ENCODE measurements at places on chromosomes 3 and 15.

GRCh38 chr3:154758109-154758868 lies 321.8 kb upstream of the MME start:
- no peak for DNase-seq

- DNase-seq = no peak
Measured at GRCh38 chr15:34223904-34224596, 766 bp upstream of the EMC4 start.

DNA sequence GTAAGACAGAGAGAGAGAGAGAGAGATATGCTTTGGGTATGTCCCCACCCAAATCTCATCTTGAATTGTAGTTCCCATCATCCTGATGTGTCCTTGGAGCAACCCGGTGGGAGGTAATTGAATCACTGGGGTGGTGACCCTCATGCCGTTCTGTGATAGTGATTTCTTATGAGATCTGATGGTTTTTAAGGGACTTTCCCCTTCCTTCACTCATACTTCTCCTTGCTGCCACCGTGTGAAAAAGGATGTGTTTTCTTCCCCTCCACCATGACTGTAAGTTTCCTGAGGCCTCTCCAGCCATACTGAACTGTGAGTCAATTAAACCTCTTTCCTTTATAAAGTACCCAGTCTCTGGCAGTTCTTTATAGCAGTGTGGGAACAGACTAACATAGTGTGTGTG lies 60.3 kb downstream of the EOMES start:
- DNase-seq = no peak

DNA sequence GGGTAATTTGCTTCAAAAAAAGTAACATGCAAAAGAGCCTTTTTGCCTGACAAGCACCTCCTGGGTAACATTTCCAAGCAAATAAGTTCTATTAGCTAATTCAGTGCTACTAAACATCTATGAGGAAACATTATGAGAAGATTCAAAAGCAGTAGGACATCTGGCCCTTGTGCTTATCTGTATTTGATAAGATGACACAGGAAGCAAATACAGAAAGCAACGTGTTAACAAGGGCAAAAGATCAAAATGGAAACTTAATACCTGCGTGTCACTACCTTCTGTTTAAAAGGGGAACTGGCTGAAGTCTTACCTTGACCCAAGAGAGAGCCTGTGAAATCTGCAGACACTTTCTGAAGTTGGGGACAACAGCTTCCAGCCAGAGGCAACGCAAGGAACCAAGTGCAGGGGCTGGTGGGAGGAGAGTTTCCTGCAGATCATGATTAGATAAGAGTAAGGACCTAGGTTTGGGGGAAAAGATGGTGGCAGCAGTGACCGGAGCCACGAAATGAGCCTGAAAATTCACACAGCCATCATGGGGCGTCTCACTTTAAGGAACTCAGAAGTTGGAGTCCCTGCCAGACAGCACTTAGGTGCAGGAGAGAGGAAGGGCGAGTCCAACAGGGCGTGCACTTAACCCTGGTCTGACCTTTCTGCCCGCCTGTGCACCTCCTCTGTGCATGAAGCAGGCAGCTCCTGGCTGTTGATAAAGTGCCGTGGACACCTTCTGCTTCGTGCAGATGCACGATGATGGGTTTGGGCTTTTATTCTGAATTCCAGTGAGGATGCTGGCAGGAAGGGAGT lies 153.6 kb upstream of the BHLHE40 start:
- no peak for DNase-seq

DNA sequence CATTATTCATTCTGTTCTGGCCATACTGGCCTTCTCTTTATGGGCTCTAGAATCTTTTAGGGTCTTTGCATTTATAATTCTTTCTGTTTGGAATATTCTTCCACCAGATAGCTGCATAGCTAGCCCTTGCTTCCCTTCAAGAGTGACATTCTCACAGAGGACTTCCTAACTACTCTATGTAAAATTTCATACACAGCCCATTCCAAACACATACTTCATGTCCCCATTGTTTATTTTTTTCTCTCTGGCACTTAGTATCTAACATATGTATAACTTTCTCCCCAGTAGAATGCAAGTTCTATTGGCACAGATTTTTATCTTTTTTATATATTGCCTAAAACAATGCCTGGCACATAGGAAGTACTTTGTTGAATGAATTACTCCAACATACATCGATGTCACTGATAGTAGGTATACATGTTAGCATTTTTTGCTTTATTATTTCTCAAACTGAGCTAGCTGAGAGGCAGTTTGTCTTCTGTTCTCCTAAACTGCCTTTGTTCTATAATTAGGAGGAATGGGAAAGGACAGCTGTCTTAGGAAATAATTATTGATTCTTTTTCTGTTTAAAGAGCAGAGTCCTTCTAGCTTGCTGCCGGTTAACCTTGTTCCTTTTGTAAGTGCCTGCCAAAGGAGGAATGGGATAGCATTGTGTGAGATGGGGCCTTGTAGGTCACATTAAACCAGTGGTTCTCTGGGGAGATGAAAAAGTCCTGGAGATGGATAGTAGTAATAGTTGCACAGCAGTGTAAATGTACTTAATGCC lies 7.9 kb downstream of the FAM162A start:
- DNase-seq = no peak

DNA sequence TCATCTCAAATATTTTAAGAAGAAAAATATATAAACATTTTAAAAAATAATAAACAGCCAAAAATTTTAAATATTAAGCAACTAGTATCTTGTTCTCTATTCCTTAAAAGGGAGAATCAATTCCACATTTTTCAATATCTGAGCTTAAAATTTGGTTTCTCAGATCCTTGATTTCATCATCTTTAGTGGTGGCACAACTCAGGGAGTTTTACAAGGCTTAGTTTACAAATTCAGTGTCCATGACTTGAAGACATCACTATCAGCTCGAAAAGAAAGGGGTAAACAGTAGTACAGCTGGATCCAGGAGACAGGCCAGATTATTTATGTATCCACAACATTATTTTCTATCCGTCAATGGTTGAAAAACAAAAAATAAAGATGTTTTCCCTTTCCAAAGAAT lies 11.6 kb downstream of the IGF2BP2 start:
- no peak for DNase-seq

DNA sequence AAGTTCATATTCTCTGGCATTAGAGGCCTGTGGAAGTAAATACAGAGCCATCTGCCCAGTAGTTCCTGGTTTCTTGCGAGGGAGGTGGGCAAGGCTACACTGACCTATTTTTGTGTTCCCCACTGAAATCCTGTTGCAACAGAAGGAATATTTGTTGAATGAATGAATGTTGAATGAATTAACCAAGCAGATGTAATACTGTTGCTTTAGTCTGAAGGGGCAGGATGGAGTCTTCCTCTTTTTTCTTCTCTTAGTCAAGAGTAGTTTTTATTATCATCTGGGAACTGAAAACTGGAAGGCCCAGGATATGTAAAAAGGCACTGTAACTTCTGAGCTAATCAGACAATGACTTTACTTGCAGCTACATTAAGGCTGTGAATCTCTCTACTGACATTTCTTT lies 17.1 kb downstream of the BLOC1S6 start:
- DNase-seq = no peak

GRCh38 chr15:38195191-38195901 lies 57.3 kb upstream of the SPRED1 start:
- no peak for DNase-seq

DNA sequence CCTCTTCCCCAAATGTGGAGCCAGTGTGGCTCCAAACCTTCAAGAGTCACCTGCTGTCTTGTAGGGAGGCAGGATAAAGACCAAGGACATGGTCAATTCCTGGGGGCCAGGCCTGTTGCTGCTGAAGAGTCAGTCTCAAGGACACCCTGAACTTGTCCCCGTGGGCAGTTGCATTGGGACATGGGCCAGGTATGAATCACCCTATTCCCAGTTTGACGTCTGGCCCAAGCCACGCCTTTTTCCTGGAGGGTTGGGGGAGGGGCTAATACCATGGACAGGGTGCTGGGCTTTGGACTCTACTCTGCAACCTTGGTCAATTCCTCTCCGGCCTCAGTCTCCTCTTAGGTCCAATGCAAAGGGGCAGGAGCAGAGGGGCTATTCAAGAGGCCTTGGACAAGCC lies 10.4 kb downstream of the ATP2B2 start:
- no peak for DNase-seq

- DNase-seq = no peak
Measured at GRCh38 chr3:158233791-158234190, 123.9 kb downstream of the RSRC1 start.

DNA sequence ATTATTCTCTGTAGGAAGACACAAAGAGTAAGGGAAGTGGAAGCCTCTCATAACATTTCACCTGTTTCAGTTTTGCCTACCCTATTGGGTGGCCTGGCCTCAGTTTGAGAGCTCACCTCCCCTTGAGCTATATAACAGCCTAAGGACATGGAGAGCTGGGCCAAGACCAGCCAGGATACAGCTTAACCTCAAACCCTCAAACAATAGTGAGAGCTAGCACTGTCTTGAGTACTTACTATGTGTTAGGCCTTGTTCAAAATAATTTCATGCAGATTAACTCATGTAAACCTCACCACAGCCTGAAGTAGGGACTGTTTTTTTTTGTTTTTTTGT lies 15.0 kb upstream of the TBL1XR1 start:
- no peak for DNase-seq

DNA sequence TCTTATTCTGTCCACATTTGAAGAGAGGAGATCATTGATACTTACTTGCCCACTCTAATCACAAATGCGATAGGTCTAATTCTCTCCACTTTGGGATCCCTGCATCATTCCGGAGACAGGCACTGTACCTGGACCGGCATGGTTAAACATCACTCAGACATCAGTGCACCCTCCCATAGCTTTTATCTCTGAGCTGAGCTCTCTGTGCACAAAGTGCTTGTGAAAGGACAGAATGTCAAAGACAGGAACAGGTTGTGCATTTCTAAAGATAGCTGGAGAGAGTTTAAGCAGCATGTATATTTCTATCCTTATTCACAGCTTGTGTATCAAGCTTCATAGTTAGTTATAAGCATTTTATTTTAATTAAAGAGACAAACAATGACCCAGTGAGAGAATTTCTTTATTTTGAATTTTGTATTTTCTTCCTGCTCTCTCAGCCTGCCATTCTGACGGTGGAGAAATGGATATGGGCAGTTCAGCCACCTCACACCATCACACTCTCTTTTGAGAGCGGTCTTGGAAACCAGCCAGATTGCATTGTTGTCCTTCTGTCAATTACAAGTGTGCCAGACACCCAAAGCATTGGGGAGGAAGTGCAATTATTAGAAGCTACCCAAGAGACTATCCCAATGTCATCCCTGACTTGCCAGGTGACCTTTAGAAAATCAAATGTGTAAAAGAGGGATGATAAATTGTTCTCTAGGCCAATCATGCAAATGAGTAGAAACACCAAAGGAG lies 65.2 kb upstream of the CHL1 start:
- DNase-seq = no peak

DNA sequence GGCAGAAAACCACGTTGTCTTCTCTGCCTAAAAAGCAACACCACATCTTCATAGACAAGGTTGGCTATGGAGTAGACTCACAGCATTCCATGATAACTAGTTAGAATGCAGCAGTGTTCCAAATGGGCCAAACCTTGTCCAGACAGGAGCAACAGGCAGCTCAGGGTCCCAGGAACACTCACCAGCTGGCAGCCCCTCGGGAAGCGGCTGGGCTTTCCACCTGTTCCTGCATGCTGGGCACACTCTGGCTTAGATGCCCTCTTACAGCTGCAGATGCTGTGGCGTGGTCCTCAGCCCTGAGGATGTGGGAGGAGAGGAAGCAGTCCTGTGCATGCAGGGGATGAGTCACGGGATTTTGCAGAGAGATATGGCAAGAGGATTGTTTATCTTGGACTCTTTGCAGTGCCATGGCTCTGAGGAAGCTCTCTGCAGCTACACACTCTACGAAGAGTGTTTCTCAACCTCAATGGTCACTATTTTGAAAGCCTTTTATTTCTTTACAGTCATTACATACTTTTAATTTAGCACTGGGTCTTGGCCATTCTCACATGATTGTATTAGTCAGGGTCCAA lies 11.3 kb downstream of the NRROS start:
- DNase-seq = no peak

DNA sequence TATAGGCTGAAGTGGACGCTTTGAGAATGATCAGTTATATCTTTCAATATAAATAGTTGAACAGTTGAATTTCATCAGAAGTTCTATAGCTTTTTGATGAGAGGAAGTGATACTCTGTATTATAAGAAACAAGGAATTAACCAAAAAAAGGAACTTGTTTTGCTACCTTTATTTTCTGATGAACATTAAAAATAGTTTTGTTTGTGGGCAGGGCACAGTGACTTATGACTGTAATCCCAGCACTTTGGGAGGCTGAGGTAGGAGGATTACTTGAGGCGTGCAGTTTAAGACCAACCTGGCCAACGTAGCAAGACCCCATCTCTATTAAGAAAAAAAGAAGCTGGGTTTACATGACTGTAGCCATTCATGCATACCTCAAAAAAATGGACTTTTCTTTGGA lies 16.7 kb downstream of the BLOC1S6 start:
- no peak for DNase-seq

GRCh38 chr3:1515882-1516281 lies 423.1 kb downstream of the CNTN6 start:
- DNase-seq = no peak

DNA sequence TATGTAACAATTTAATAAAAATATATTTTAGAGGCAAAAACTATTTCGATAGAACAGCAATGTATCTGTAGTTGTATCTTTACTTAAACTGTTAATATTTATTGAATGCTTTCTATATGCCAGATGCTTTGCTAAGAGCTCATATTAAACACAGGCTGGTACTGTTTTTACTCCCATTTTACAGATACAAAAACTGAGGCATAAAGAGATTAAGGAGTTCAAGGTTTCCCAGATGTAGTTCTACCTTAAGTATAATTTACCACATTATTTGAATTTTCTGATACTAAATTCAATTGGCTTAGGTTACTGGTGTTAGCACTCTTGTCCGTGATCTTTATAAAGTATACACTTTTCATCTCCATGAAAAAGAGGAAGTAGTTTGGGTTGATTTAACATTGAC lies 149.8 kb downstream of the ROBO2 start:
- DNase-seq = no peak

DNA sequence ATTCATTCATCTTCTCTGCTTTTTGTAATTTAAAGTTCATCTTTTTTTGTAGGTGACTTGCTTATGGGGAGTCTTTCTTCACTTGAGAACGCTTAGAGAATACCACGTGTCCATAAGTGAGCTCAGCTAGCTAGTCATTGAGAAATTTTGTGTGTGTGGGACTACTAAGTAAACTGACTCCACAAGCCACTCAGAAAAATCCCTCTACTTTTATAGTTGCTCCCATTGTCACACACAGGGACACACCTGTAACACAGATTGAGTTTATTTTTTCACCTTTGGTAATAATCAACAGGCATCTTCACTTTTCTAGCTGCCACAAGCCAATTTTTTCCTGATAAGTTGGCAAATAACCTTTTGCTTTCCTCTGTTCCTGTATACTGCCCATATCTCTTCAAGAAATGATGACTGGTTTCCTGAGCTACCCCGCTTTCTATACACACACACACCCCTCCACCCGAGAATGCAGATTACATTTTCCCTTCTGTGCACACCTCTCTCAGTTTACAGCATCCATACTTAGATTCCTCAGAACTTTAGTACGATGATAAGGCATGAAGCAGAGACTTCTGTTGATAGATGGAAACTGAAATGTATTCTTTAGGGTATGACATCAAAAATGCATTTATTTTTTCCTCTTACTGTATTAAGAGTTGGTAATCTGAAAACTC lies 4.6 kb downstream of the TSC22D2 start:
- peak; percentile 11 for DNase-seq

- no peak for DNase-seq
Measured at GRCh38 chr3:58013973-58014649, 5.9 kb downstream of the FLNB start.

Data from HEK293T (cell line).